Dermis microvascular lymphatic vessel endothelial cell (primary cell): ENCODE measurements at places on chromosomes 6 and 20. TPM values are rescaled to one million over a fixed set of nuclear protein-coding genes. Genes with fewer than 3 reads are reported as not detected.

Gene HRH3
- total RNA-seq = not detected in 2 replicates

Gene BPIFB1
- not detected in 2 replicates for total RNA-seq

Gene FAM209B
- total RNA-seq = 0.13 TPM in 1 of 2 replicates, not detected in the other

Gene C6orf163
- total RNA-seq = 0.26 and 0.63 TPM in 2 replicates

Gene HINT3
- total RNA-seq = 11.6 and 17.8 TPM in 2 replicates

Gene TMEM170B
- 1.4 and 1.6 TPM in 2 replicates for total RNA-seq

Gene GGTLC1
- total RNA-seq = not detected in 2 replicates

Gene CALHM6
- total RNA-seq = 0.90 and 1.0 TPM in 2 replicates

Gene TFAP2C
- not detected in 2 replicates for total RNA-seq

Gene NFATC2
- 2.4 and 2.7 TPM in 2 replicates for total RNA-seq

Gene OR2H2
- not detected in 2 replicates for total RNA-seq

Gene OTOR
- total RNA-seq = not detected in 2 replicates

Gene PTCHD4
- total RNA-seq = 12.5 and 13.3 TPM in 2 replicates

Gene GNAS-AS1
- under 0.01 TPM in 2 replicates for total RNA-seq

Gene FAM83D
- total RNA-seq = 22.3 and 22.6 TPM in 2 replicates

Gene GSTA3
- total RNA-seq = not detected in 2 replicates

Gene XKR7
- not detected in 2 replicates for total RNA-seq

Gene HLA-DRB5
- 0.13 and 0.26 TPM in 2 replicates for total RNA-seq

Gene TFAP2D
- total RNA-seq = not detected in 2 replicates

Gene KHDRBS2
- not detected in 2 replicates for total RNA-seq

Gene ULBP2
- total RNA-seq = 1.0 and 1.4 TPM in 2 replicates

Gene OSER1
- total RNA-seq = 34.1 and 36.9 TPM in 2 replicates

Gene CLIC5
- total RNA-seq = under 0.01 TPM in 2 replicates

Gene OR2H1
- total RNA-seq = under 0.01 TPM in 1 of 2 replicates, not detected in the other

Gene LPA
- not detected in 2 replicates for total RNA-seq

Gene COQ3
- total RNA-seq = 2.9 and 5.5 TPM in 2 replicates

Gene DEFB124
- not detected in 2 replicates for total RNA-seq
